GM04504 (cell line): ENCODE measurements at places on chromosomes 11 and 22.

DNA sequence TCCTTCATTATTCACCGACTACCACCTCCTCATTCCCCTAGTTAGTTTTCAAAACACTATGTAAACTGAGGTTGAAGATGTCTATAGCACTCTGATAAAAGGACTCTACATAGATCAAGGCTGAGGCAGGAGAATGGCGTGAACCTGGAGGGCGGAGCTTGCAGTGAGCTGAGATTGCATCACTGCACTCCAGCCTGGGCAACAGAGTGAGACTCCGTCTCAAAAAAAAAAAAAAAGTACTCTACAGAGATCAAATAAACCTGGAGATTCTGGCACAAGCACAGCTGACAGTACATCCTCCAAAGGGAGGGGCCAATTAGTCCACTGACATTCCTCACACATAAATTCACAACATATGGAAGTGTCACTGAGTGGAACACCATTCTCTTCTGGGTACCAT lies 31.0 kb downstream of the TSG101 start:
- no peak for DNase-seq

DNA sequence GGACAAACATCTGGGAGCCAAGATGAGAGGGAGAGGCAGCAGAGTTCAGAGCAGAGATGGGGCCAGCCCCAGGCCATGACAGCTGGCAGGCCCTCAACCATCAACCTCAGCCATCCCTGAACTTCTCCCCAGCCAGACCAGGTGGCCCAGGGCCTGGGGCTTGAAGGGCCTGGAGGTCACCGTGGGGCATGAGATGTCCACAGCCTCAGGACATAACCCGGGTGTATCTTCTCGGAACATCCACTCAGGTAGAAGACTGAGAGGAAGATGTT lies 12.4 kb upstream of the SLC39A13 start:
- no peak for DNase-seq

GRCh38 chr11:57424792-57425564 lies 1.9 kb downstream of the SLC43A3 start:
- peak; percentile 50 for DNase-seq

DNA sequence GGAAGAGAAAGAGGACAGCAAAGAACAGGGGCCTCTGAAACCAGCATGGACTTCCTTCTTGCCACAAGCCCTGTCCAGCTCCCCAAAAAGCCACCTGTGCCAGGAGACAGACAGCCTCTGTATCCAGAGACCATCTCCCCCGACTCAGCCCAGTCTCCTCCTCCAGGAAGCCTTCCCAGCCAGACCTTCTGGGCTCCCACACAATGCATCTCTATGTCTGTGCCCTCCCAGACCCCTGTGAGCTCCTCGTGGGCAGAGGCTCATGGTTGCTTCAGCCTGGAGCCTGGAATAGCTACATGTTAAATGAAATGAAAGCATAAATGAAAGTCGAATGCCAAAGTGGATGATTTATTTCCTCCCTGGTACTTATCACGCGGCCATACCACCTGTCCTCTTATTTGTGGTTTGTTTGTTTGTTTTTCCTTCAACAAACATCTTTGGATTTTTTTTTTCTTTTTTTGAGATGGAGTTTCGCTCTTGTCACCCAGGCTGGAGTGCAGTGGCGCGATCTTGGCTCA lies 7.3 kb upstream of the ARAP1 start:
- no peak for DNase-seq

- no peak for DNase-seq
Measured at GRCh38 chr22:37784829-37785495, 22.8 kb upstream of the GCAT start.

DNA sequence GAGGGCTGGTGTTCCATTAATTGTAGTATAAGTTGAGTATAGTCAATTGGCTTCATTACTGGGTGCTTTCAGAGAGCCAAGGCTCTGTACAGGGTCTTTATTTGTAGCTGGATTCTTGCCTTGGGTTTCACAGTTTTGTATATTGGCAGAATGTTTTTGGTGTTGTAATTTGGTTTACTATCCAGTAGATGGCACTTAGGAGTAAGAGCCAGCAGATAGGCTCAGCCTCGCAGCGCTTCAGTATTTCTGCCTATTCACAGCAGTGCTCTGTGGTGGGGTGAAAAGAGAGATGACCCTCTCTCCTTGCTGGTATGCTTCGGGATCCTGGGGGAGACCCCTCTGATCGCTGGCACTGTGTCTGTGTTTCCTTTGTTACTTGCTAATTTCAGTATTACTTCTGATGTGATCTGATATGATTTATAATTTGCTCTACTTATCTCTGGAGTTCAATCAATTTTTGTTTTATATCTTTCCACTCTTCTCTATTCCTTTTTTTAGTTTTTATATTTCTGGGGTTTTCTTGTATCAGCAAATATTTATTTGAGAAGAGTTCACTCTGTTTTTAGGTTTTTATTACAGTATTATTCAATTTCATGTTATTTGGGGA lies 52.2 kb downstream of the ANO5 start:
- peak; percentile 7 for DNase-seq

- DNase-seq = no peak
Measured at GRCh38 chr11:68983801-68984200, 3.0 kb upstream of the MRGPRD start.

DNA sequence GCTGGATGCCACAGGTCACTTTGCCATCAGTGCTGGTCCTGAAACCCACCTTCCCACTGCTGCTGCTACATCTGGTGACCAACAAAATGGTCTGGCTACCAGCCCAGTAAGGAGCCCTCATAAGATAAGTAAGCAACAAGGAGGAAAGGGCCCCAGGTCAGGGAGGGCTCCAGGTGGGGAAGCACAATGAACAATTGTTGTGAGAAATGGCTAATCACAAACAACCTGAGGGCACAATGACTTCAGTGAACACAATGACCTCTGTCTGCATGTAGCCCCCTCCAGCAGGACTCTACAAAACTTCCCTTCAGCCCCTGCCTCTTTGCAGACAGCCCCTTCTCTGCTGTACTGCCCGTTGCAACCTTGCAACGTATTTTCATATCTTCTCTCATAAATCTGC lies 19.4 kb upstream of the FBLN1 start:
- no peak for DNase-seq

DNA sequence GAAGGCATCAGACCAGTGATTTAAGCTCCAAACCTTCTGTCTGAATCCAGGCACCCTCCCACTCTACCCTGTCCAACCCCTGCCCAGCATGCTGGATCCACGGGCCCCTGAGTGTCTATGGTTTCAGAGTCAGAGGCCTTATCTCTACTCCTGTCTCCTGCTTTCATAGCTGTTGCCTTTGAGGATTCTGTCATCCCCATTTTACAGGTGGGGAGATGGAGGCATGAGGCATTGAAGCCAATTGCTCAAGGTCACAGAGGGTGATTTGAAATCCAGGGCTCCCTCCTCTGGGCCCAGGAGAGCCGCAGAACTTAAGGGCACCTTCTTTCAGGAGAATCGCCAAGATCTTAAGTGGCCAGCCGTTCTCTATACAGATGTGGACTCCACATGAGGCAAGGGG lies 3.1 kb downstream of the KCNJ4 start:
- DNase-seq = no peak

- DNase-seq = no peak
Measured at GRCh38 chr11:64887757-64888405, 9.5 kb upstream of the EHD1 start.

DNA sequence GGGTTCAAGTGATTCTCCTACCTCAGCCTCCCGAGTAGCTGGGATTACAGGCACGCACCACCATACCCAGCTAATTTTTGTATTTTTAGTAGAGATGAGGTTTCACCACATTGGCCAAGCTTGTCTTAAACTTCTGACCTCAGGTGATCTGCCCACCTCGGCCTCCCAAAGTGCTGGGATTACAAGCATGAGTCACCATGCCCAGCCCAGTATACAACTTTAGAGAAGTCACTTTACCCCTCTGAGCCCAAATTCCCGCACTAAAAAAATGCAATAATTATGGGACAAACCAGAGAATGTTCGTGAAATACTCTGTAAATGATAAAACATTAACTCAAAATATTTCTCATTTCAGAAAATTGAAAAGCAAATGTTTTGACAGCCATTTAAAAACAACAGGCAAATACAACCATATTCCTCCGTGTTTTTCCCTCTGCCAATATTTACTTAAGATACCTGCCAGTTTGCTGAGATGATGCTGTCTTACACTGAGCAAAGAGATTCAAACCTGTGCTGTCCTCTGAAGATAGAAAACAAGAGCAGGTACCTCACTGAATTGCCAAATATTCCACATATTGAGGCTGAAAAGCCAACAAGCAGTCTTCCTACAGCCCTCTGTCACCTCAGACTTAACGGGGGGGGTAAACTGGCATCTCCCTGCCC lies 9.6 kb downstream of the PLEKHA7 start:
- no peak for DNase-seq

- DNase-seq = no peak
Measured at GRCh38 chr11:22878039-22878438, 17.8 kb upstream of the CCDC179 start.

- DNase-seq = no peak
Measured at GRCh38 chr22:49915610-49916009, 2.6 kb downstream of the ALG12 start.

DNA sequence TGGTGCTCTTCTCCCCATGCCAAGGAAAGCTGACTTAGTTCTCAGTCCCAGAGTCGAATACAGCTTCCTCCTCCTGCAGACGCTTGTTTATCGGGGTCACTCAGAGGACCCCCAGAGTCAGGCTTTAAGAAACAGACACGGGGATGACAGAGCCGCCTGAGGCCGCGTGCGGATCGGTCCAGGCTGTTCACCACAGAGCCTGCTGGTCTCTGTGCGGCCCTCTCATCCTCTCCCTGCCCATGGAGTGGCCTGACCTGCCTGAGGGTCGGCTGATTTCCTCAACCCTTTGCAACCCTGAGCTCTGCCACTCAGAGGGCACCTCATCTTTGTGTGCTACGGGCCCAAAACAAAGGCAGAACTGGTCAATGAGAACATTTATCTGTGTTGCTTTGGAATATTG lies 2.1 kb downstream of the GAL start:
- no peak for DNase-seq

- DNase-seq = no peak
Measured at GRCh38 chr11:2885017-2885677, 428 bp downstream of the CDKN1C start.

GRCh38 chr11:12505183-12505582 lies 127.8 kb downstream of the PARVA start:
- no peak for DNase-seq

GRCh38 chr22:26168939-26169314 lies 335 bp upstream of the SEZ6L start:
- no peak for DNase-seq

DNA sequence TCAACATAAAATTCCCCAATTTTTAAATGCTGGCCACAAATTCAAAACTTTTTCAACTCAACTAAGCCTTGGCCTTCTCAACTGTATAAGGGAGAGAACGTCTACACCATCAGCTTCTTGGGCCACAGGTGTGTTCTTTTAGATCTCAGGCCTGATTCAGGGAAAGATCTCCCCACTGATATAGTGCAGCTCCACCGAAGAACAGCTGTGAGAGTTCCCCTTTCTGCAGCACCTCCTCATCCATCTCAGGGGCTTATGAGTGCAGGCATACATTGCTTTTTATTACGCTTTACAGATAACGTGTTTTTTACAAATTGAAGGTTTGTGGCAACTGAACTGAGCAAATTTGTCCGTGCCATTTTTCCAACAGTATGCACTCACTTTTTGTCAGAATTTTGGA lies 8.0 kb upstream of the CD82 start:
- no peak for DNase-seq
